Placental epithelial cell (primary cell): ENCODE measurements at places on chromosomes 5 and 9. TPM values are rescaled to one million over a fixed set of nuclear protein-coding genes. Genes with fewer than 3 reads are reported as not detected.

The PCDHGA12 gene
- total RNA-seq: 6.7 and 8.2 TPM in 2 replicates

The UAP1L1 gene
- total RNA-seq: 12.6 and 15.5 TPM in 2 replicates

The EQTN gene
- total RNA-seq: 0.22 and 0.39 TPM in 2 replicates

The GARIN3 gene
- total RNA-seq: not detected in 2 replicates

The SPATA31D4 gene
- total RNA-seq: not detected in 2 replicates

The NR2F1 gene
- 0.98 and 1.6 TPM in 2 replicates for total RNA-seq

The TNC gene
- 18.1 and 119 TPM in 2 replicates for total RNA-seq

The KCNIP1 gene
- under 0.01 and 0.11 TPM in 2 replicates for total RNA-seq

The DNM1 gene
- total RNA-seq: 5.6 and 33.4 TPM in 2 replicates

The CTNNA1 gene
- 369 and 434 TPM in 2 replicates for total RNA-seq

The CCIN gene
- 3.7 and 3.9 TPM in 2 replicates for total RNA-seq

The SLC9A3 gene
- 1.6 and 2.4 TPM in 2 replicates for total RNA-seq

The SHOC1 gene
- not detected in 2 replicates for total RNA-seq

The FGFR4 gene
- 2.4 and 6.4 TPM in 2 replicates for total RNA-seq

The CMBL gene
- total RNA-seq: 9.4 and 11.4 TPM in 2 replicates

The ARID3C gene
- not detected in 2 replicates for total RNA-seq
